ENCODE measurements at places on chromosomes 2 and 18.
A peak's percentile ranks its signal among the peaks of the same experiment; 100 is the strongest.

GRCh38 chr18:47877892-47878291 lies 52.6 kb downstream of the SMAD2 start:
- DNase-seq: no peak

DNA sequence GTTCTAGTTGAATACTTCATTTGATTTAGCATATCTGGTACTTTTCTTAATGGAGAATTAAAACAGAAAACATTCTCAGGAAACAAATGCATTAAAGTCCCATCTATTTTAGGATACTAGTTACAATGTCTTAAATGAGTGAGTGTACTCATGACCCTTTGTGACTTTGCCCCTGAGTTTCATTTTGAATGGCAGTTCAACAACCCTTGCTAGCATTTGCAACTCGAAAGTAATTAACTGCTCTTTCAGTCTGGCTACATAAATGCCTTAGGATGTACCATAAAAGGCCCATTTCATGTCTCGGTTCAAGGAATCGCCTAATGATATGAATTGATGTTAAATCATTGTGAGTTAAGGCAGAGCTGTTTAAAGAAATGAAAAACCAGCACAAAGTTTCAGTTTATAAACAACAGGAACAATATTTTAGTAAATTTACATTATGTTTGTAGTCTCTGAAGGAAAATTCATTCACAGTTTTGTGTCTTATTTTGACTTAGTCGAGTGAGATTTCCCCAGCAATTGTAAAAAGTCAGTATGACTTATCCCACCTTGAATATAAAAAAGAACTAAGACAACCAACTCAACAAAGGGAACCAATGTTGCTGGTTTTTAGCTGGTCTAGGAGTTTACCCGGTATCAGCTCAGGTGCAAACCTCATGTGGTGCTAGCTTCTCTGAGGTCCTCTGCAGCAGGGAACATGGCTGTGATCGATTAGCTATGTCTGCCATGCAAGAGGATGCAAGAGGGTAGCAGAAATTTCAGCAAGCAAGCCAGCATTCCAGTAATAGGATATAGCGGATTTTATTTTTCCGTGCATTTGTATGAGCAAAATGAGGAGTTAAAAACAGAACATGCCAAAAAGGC lies 386.2 kb downstream of the PTPRM start:
- peak; percentile 6 for DNase-seq

DNA sequence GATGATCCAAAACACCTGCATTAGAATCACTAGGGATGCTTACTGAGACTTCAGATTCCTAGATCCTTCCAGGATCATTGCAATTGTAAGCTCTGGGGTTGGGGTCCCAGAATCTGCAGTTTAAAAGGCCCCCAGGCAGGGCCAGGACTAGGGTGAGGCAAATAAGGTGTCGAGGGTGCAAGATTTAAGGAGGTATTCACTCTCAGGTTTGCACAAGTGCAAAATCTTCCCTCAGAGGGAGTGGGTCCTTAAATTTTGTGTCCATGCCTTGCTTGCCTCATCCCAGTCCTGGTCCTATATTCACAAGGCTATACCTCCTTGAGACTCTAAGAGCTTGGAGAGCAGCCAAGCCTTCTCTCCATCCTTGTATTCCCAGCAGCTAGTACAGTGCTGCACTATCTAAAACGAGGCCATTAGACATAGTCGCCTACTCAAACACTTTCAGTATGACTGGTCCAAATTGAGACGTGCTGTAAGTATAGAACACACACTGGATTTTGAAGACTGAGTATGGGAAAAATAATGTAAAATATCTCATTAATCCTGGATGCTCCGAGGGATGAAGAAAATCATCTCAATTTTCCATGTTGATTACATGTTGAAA lies 31.6 kb upstream of the MREG start:
- DNase-seq: no peak

GRCh38 chr2:40128796-40129195 lies 323.1 kb downstream of the SLC8A1 start:
- no peak for DNase-seq

DNA sequence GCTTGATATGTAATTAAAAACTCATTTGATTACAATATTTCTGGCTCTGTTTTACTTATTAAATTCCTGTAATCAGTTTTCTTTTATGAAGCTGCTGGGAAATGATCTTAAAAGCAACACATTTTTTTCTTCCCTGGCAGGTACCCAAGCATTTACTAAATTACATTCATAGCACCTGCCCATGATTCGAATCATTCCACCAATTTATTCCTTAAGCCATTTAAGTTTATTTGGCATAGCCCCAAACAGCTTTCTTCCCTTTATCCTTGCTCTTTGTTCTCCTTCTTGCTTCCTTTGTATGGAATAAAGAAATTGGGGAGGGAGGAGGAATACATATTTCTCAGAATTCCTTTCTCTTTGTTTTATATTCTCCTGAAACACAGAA lies 241.3 kb downstream of the AGPS start:
- no peak for DNase-seq

GRCh38 chr2:197256547-197257170 lies 53.9 kb downstream of the ANKRD44 start:
- no peak for DNase-seq

DNA sequence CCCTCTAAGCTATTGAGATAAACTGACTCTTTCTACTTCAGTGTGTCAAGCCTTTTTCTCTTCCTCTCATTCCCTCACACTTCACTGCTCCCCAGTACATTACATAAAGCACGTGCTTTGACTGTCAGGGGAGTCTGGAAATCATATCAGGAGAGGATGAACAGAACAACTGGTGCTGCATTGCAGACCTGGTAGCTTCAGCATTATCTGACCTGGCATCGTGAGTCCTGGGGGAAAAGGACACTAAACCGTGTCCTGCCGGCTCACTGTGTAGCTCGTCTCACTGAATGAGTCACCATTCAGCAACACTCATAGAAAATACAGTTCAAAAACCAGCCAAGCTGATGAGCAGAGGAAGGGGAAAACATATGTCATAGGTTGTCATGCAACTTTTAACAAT lies 108.5 kb upstream of the UNC80 start:
- no peak for DNase-seq

DNA sequence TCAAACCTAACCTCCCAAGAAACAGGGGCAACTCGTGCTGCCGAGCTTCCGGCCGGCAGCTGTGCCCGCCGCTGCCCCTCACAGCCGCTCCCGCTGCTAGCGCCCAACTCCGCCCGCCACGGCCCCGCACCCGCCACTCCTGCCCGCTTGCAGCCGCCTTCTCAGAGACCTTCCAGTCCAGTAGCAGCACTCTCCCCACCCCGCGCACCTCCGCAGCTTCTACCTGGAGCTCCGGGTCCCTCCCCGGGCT lies 722 bp upstream of the C2orf15 start:
- DNase-seq: no peak

Measured in GM19239 (cell line).